ENCODE measurements at places on chromosomes 7 and 10.

GRCh38 chr7:46927131-46927810, 654.6 kb downstream of the TNS3 start:
- no peak for DNase-seq

DNA sequence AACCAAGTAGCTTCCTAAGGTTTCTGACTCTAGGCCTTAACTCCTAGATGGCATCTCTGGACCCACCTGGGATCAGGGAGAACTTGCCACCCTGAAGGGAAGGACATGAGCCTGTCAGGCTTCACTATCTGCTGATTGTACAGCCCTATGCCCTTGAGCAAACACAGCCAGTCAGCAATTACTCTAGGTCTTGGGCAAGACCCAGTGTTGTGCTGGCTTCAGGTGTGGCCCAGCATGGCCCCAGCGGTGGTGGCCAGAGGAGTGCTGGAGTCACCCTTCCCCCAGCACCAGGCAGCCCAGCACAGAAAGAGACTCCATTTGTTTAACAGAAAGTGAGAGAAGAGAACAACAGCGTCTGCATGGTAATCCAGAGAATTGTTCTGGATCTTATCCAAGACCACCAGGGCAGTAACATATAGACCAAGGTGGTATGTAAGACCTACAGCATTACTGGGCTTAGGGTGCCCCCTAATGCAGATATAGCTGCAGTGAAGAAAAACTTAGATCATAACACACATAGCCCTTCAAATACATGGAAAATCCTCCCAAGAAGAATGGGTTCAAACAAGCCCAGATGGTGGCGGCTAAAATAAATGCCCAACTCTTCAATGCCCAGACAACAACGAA, 207.7 kb downstream of the MAGI2 start:
- no peak for DNase-seq

- DNase-seq, result no peak
Measured at GRCh38 chr7:159105066-159105780, 39.4 kb downstream of the VIPR2 start.

GRCh38 chr7:77907281-77907680, 108.7 kb downstream of the PHTF2 start:
- no peak for DNase-seq

DNA sequence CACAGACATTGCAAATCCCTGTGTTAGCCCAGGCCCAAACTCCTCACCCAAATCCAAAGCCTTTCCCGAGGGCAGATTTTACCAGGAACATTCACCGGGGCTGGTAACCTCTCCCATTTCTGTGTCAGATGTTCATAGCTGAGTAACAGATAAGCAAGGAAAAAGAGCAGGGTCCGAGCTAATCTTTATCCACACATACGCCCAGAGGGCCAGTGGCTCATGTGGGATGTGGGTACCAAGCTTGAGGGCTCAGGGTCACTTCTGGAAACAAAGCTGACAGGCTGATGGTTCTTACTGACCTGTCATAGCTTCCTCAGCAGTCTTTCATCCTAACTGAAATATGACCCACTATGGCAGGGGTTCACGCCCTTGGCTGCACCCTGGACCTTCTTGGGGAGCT, 39.8 kb downstream of the HBP1 start:
- no peak for DNase-seq

- no peak for DNase-seq
Measured at GRCh38 chr7:93757426-93757825, 133.1 kb downstream of the TFPI2 start.

DNA sequence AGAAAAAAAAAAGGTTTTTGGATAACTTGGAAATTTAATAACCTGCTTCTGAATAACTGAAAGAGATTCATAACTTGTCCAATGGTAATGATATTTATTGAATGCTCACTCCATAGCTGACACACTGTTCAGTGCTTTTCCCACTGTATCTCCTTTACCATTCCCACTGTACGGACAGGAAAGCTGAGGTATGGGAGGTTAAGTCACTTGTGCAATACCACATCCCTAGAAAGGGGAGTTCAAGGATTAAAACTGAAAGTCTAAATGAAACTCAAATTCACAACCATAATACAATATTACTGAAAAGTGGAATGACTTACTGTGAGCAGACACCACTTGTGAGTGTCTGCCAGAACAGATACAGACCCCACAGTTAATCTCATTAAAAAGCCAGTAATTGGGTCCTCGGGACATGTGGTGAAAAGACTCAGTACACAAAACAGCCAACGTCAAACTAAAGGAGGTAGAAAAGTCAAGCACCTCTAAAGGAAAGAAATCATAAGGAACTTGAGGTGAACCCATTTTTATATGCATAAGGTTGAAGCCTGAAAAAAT, 13.8 kb upstream of the RHOBTB1 start:
- DNase-seq, result no peak

DNA sequence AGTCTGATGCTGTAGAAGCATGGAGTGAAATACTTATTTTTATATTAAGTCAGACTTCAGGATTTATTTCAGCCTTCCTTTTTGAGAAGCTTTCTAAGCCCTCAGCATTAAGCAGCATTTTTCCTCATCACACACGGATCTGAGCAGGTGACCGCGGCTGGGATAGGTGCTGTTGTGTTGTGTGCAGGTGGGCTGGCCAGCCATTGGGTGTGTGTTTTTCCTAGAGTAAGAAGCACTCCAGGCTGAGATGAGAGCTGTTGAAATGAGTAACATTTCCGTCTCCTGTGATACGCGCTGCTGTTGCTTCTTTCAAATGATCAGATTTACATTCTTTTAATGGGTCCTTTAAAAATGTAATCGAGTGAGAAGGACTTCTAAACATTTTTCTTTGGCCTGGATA, 63.9 kb downstream of the INSYN2A start:
- DNase-seq, result no peak

GRCh38 chr10:60417901-60418300, 28.2 kb upstream of the ANK3 start:
- DNase-seq, result no peak

DNA sequence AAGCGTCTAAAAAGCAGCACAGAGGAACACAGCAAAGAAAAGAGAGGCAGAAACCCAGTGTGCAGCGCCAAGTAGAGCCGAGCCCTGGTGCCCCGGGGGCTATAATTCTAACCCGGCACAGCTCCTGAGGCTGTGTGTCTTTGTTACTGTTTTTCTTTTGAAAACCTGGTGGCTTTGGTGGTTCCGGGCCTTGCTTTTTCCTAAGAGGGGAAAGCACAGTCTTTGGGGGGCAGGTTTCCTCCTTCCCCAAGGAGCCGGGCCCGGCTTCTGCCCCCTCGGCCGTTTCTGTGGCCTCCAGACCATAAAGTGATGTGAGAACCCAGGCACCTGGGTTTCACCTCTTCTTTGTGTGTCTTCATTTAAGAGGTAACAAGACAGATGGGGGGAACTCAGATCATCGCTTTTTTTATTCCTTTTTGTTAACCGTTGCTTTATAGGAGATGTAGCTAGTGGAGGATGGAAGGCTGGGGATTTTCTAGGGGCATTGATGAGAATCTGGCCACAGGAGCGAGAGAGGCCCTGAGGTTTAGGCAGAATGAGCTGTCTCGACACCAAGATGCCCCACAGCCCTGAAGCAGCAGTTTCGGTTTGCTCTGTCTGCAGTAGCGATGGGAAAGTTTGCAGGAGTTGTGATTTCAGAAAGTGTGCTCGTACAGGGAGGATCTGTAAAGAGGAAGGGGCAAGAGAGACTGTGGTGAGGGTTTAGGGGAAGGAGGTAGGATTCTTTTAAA, 367.8 kb upstream of the GALNT17 start:
- DNase-seq, result no peak

- no peak for DNase-seq
Measured at GRCh38 chr10:31612082-31612481, 293.1 kb downstream of the ZEB1 start.

DNA sequence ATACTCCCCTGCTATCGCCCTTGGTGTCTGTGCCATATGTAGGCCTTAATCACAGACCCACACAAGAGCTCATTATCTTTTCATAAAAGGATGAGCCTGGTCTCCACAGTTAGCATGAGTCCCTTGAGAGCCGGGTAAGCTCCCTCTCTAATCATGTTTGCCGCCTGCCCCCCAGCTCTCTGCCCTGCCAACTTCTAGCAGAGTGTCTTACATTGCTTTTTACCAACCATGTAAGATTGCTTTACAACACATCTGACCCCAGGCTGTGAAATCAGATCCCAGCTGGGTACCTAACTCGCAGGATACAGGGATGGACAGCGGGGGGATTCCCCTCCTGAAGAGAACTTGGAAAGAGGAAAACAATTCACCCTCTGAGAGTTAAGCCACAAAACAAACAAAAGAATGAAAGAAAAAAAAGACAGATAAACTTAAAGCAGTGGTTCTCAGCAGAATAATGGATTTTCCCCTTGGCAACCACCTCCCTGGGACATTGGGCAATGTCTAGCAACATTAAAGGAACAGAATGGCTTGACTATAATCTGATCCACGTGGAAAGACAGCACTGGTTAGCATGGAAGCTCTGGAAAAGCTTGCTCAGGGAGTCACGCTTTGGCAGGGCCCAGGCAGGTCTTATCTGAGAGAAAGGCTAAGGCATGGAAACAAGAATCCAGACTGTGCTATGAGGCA, 39.4 kb upstream of the ATOH7 start:
- no peak for DNase-seq

GRCh38 chr10:13168781-13169180, 7.4 kb downstream of the MCM10 start:
- DNase-seq, result no peak

Data from activated T-helper 1 cell treated with anti-CD3 and anti-CD28 coated beads, Interleukin-12 subunit alpha, Interleukin-12 subunit beta, Interleukin-2, Interleukin-4 antibody, amounts not matched to agents 30 ng/mL and 10 ng/mL and 1 ng/mL, durations not matched to agents 14 hours and 24 hours and 36 hours (primary cell).